Memory B cell (primary cell): ENCODE measurements at places on chromosomes 16 and 17.

DNA sequence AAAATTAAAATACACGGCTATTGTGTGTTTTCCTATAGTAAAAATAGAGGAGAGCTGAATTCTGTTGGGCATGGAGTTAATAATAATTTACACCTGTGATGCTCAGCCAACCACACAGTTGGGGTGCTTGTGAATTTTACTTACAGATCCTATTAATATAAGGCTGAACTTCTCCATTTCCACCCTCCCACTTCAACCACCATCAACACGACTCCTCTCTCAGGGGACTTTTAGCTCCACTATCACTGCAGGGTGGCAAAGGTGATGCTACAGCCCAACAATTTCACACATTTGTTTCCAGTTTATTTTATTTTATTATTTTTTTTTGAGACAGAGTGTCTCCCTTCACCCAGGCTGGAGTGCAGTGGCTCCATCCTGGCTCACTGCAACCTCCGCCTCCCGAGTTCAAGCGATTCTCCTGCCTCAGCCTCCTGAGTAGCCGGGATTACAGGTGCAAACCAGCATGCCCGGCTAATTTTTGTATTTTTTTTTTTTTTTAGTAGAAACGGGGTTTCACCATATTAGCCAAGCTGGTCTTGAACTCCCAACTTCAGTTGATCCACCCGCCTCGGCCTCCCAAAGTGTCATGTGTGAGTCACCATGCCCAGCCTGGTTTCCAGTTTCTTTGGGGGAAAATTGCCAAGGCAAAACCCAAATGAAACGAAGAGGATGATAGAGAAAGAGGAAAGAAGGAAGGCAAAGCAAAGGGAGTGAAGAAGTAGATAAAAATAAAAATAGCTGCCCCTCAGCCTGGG, 57.9 kb downstream of the GNA13 start:
- DNase-seq = no peak

GRCh38 chr16:65446427-65446826, 324.6 kb upstream of the CDH11 start:
- no peak for DNase-seq

DNA sequence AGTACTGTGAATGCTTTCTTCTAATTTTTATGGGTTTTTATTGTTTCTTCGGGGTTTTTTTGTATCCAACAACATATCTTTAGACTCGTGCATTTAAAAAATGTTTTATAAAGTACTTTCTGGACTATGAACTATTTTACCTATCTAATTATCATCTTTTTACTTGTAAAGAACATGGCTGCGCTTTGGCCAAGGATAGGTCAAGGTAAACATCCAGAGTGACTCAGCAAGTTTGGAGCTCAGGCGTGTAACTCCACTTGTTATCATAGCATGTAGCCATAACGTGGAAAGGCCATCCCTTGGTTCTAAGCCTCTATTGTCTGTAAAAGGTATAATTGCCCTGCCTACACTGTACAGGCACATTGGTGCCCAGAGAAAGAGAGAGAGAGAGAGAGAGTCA, 818.0 kb upstream of the GOT2 start:
- DNase-seq = no peak

- DNase-seq = peak; percentile 37
Measured at GRCh38 chr17:59846394-59847165, 46.2 kb downstream of the TUBD1 start.

GRCh38 chr17:2239882-2240430, 63.6 kb downstream of the SMG6 start:
- DNase-seq = peak; percentile 25

GRCh38 chr17:81200695-81201580, 21.8 kb downstream of the CEP131 start:
- no peak for DNase-seq
